ENCODE measurements at places on chromosomes 2 and 18.

- DNase-seq, result no peak
Observed at GRCh38 chr2:60152226-60152833, 401.1 kb downstream of the BCL11A start.

GRCh38 chr18:76369791-76370190 is 125.3 kb downstream of the ZNF516 start:
- DNase-seq, result no peak

- DNase-seq, result no peak
Observed at GRCh38 chr2:191954451-191954850, 107.6 kb upstream of the CAVIN2 start.

GRCh38 chr18:36572135-36572856 is 256.5 kb downstream of the TPGS2 start:
- no peak for DNase-seq
